ENCODE measurements at places on chromosomes 6 and 20. TPM values are rescaled to one million over a fixed set of nuclear protein-coding genes. Genes with fewer than 3 reads are reported as not detected.

DNA sequence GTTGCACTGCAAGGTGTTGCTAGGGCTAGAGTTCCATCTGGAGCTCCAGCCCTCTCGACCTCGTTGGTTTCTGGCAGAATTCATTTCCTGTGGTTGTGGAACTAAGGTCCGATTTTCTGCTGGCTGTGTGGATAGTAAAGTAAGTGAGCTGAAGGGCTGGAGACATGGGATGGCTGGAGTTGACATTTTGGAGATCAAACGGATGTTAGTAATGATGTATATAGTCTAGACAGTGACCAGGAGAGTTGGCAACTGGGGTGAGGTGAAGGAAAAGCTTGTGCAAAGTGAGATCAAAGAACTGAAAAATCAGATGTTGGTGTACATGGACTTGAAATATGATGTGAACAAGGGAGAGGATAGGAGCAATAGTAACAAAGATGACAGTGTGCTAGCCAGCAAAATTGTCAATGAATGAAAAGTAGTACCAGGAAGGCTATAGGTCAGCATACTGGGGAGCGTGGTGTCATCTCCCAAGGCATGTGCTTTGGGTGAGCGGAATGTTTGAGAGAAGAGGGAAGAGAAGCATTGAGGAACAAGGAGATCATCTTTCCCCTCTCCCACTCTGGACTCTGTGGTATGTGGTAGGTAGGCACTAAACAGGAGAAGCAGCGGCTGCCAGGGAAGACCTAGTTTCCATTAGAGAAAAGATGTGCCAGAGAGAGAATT lies 7.8 kb downstream of the QRSL1 start:
- no peaks in the 10 kb centered on the region for H3K36me3 ChIP-seq
- no peak overlapping the region for H3K27ac ChIP-seq
- no peaks in the 10 kb centered on the region for H3K27me3 ChIP-seq

DNA sequence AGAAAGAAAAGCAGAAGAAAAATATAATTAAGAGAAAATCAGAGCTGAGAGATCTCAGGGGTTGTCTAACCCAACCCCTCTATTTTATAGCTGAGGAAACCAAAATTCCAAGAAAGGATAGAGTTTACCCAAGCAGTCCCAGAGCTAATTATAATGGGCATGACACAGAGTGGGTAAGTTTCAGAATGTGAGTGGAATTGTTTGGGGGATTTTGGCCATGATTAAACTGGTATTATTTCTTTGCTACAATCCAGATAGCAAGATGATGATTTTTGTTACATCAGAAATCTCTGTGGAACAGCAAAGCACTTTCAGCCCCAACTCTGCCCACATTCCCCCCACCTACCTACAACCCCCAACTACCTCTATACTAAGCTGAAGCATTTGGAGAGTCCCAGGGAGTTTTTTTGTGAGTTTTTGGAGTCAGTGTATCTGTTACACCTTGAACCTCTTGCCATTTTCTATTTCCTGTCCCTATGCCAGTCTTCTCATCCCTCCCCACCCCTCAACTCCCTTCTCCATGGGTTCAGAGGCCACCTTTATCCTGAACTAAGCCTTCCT lies 24.7 kb downstream of the POFUT1 start:
- no peaks in the 10 kb centered on the region for H3K27me3 ChIP-seq
- H3K27ac ChIP-seq: no peak overlapping the region
- DNase-seq: no peak
- no peak overlapping the region for H3K4me3 ChIP-seq
- H3K36me3 ChIP-seq: peaks cover 97% of the 10 kb centered on the region
- H3K4me1 ChIP-seq: no peaks in the 10 kb centered on the region

GRCh38 chr6:104943781-104944180 lies 13.1 kb upstream of the LIN28B start:
- peaks cover 100% of the 10 kb centered on the region for H3K27me3 ChIP-seq
- H3K36me3 ChIP-seq: no peaks in the 10 kb centered on the region
- no peak overlapping the region for H3K27ac ChIP-seq
- no peaks in the 10 kb centered on the region for H3K4me1 ChIP-seq

DNA sequence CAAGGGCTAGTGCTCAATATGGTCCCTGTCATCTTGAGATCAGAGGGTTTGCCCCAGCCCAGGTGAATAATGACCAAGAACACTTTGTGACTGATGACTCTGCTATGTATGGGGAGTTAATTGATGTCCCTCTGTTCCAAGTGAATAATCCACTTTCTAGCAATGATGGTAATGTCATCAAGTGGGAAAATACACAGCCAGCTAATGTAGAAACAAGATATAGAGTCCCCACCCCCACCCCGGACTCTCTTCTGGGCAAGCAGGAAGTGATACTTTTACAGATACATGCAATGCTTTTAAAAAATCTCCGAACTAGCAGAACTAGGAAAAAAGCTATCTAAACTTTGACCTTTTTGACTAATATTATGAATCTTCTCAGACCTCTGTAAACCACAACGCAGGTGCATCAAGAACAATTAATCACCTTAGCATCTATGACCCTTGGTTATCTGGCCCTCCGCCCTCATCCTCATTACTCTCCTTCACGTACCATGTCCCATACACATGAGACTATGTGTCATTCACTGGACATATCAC lies 30.5 kb downstream of the CNR1 start:
- no peaks in the 10 kb centered on the region for H3K4me1 ChIP-seq
- no peak overlapping the region for H3K4me3 ChIP-seq
- H3K36me3 ChIP-seq: no peaks in the 10 kb centered on the region
- H3K27me3 ChIP-seq: no peaks in the 10 kb centered on the region
- no peak for DNase-seq
- no peak overlapping the region for H3K27ac ChIP-seq

SULF2 gene
- polyA plus RNA-seq: 21.0 TPM

DNA sequence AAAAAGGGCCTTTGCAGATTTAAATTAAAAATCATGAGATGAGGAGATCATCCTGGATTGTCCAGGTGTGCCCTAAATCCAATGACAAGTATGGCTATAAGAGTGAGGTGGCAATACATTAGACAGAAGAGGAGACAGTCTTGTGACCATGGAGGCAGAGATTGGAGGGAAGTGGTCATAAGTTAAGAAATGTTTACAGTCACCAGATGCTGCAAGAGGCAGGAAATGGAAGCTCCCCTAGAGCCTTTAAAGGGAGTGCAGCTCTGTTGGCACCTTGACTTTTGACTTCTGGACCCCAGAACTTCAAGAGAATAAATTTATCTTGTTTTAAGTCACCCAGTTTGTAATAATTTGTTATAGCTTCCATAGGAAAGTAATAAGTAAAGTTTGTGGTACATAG lies 61.1 kb downstream of the HMGN3 start:
- H3K27me3 ChIP-seq: no peaks in the 10 kb centered on the region
- H3K4me3 ChIP-seq: no peak overlapping the region
- H3K36me3 ChIP-seq: no peaks in the 10 kb centered on the region
- no peak for DNase-seq

LRRC73 gene
- 0.44 TPM for polyA plus RNA-seq

KIAA1755 gene
- 6.2 TPM for polyA plus RNA-seq

TSPO2 gene
- not detected for polyA plus RNA-seq

- H3K4me1 ChIP-seq: no peaks in the 10 kb centered on the region
- H3K27me3 ChIP-seq: no peaks in the 10 kb centered on the region
- no peaks in the 10 kb centered on the region for H3K36me3 ChIP-seq
- H3K4me3 ChIP-seq: no peak overlapping the region
These were observed 95.2 kb downstream of the CDK19 start for GRCh38 chr6:110720066-110720465.

- H3K36me3 ChIP-seq: no peaks in the 10 kb centered on the region
- H3K4me3 ChIP-seq: no peak overlapping the region
- DNase-seq: no peak
- no peaks in the 10 kb centered on the region for H3K27me3 ChIP-seq
These were observed 89.2 kb downstream of the FAM83B start for GRCh38 chr6:54935739-54936138.

GRCh38 chr6:116018976-116019375 lies 41.7 kb downstream of the FRK start:
- no peak overlapping the region for H3K27ac ChIP-seq
- H3K4me1 ChIP-seq: peaks cover 28% of the 10 kb centered on the region
- H3K27me3 ChIP-seq: no peaks in the 10 kb centered on the region
- H3K4me3 ChIP-seq: no peak overlapping the region
- no peaks in the 10 kb centered on the region for H3K36me3 ChIP-seq

DNA sequence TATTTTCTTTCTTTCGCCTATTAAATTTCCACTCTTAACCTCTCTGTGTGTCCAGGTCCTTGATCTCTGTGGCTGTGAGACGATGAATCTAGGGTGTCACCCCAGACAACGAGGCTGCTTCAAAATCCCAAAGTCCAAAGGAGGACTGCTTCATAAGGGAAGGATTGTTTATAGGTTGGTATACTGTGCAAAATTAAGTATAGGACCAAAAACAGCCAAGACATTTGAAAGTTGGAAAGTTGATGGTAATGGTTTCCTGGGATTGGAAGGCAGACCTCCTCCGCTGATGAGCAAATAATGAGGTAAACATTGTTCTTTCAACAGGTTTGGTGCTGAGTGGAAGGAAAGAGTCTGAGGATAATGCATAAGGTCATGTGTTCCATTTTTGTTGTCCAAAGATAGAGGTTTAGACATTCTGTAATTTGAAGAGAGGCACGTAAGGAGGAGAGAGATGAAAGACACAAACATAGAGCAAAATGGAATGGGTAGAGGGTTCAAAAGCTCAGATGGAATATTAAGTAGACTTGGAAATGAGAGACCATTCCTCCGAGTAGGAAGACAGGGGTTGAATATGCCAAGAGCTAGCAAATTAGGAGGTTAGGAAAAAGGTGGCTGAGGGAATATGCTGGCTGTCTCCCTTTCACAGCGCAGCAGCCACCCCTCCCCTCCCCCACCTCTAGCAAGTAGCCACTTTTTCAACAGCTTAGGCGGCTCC lies 24.8 kb downstream of the ZNF311 start:
- no peaks in the 10 kb centered on the region for H3K36me3 ChIP-seq
- H3K27ac ChIP-seq: no peak overlapping the region
- peaks cover 6% of the 10 kb centered on the region for H3K4me1 ChIP-seq
- DNase-seq: peak; percentile 18
- H3K4me3 ChIP-seq: peak overlapping the region; percentile 63
- peaks cover 16% of the 10 kb centered on the region for H3K27me3 ChIP-seq

DNA sequence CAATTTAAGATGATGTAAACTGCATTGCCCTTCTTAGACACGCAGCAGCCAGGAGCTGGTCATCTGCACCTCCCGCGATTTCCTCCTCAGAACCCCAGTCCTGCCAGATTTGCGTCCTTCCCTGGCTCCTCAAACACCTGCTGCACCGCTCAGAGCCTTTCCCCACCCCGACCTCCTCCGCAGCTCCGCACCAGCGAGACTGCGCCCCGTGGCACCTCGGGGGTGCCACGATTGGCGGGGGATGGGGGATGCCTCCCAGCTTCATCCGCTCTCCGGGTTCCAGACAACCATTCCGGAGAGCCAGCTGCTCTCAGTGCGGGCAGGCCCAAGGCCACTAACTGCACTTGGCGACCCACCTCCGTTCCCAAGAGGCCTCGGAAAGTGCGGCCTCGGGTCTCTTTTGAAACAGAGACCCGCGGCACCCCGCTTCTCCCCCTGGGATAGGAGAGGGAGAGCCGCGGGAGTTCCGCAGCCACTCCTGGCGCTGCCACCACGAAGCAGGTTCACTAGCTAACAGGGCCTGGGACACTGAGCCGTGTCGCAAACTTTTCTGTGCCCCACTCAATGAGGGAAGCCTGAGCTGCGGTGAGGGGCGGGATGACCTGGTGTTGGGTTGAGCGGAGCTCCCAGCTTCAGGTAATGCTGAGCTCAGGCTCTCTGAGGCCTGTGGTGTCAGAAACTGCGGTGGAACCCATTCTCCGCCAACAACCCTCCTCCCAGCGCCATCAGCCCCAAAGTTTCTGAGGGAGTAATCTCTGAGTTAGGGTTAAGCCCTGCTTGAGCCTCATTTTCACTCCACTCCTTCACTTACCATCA lies 7.3 kb upstream of the TFAP2A start:
- H3K27me3 ChIP-seq: peaks cover 48% of the 10 kb centered on the region
- no peaks in the 10 kb centered on the region for H3K36me3 ChIP-seq
- no peak overlapping the region for H3K27ac ChIP-seq
- H3K4me1 ChIP-seq: peaks cover 5% of the 10 kb centered on the region
- no peak overlapping the region for H3K4me3 ChIP-seq
- DNase-seq: no peak

DNA sequence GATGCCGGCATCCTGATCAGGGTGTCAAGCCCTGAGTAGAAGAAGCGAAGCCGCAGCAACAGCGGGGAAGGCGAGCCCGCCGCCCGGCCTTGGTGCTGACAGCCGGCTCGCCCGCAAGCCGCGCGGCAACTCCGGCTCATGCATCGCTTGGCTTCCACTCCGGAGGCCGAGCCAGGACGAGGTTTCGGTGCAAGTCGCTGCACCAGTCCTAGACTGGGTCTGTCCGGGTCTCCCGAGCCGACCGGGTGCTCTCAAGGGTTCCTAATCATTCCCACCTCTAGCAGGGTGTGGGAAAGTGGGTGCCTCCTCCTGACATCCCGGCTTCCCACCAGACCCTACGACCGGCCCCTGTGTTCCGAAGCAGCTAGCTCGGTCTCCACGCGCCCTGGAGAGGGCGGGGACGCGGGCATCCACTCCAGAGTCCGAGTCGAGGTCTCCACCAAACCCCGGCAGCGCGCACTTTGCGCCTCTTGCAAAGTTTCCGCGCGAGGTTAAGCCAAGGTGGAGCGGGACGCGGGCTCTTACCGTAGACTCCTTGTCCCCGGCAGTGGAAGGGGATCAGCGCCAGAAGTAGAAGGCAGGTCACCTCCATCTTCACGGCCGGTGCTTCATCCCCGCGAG lies 1.4 kb downstream of the MDGA1 start:
- H3K4me1 ChIP-seq: peaks cover 18% of the 10 kb centered on the region
- H3K36me3 ChIP-seq: no peaks in the 10 kb centered on the region
- H3K27ac ChIP-seq: no peak overlapping the region

PDE10A gene
- polyA plus RNA-seq: 10.4 TPM

- no peaks in the 10 kb centered on the region for H3K36me3 ChIP-seq
- H3K27me3 ChIP-seq: no peaks in the 10 kb centered on the region
- no peak for DNase-seq
- no peak overlapping the region for H3K4me3 ChIP-seq
- peak overlapping the region; percentile 74 for H3K27ac ChIP-seq
These were observed 32.1 kb downstream of the TUBB2B start for GRCh38 chr6:3195420-3195694.

SOX18 gene
- polyA plus RNA-seq: 37.2 TPM

FKBP1C gene
- polyA plus RNA-seq: not detected

- DNase-seq: no peak
- H3K27me3 ChIP-seq: peaks cover 10% of the 10 kb centered on the region
These were observed 13.2 kb downstream of the SPATS1 start for GRCh38 chr6:44355640-44356039.

- H3K4me1 ChIP-seq: no peaks in the 10 kb centered on the region
- H3K27ac ChIP-seq: peak overlapping the region; percentile 68
- peak; percentile 27 for DNase-seq
- H3K4me3 ChIP-seq: no peak overlapping the region
- H3K27me3 ChIP-seq: peaks cover 8% of the 10 kb centered on the region
These were observed 174.2 kb upstream of the THBS2 start for GRCh38 chr6:169427856-169428255.
